ENCODE measurements at places on chromosomes 5 and 9.

GRCh38 chr5:111398013-111398412 lies 114.3 kb downstream of the STARD4 start:
- no peak for DNase-seq

DNA sequence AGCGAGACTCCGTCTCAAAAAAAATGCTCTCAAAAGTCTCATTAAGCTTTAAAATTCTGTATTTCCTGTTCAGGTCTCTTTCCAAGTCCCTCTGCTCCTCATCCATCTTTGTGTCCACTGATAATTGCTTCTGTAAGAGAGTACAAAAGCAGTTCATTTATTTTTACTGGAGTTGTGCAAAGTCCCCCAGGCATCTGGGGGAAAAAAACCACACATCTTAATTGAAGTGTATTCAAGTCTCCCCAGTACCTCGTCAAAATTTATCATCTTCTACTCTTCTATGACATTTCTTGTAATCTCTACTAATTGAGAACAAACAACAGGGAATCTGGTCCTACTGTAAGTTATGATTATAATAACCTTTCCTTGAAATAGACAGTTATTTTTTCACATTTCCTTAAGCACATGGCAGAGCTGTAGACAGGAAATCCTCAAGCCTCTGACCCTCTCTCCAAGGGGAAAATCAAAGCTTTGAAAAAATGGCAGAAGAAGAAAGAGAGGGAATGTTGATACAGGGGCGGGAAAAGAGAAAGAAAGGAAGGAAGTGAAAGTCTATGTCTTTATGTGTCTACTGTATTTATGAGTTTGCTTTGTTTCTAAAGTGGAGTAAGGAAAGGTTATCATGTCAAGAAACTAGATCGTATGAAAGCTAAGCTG lies 51.5 kb downstream of the RAI14 start:
- DNase-seq: no peak

DNA sequence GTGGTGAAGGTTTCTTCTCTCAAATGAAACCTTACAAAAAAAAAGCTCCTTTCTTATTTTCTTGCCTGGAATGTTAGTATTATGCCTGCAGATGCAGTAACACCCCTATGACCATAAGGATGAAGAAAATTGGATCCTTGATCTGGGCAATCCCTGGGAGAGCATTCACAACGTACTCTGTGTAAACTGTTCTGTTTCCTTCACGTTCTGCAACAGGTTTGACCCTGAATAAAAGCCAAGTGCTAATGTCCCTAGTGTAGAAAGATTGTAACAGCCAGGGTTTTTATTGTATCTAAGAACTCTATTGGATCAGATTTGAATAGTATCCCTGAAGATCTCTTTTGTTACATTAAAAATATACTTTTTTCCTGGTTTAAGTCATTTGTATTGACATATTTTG lies 1639.6 kb upstream of the ACO1 start:
- DNase-seq: no peak

DNA sequence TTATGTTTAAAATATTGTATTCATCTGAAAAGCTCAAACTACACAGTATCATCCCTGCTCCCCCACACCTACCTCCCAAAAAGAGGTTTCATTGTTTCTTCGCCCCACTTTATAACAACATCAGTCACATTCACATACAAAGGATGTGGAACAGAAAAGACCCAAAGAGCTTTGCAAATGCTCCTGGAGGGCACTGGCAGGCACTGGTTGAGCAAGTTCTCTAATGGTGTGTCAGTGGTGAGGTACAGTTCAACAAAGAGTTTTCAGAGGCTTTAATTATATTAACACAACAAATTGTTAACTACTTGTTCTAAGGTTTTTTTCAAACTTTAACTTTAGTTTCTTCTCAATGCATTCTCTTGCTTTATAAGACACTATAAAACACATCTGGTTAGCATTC lies 54.1 kb upstream of the ECM2 start:
- no peak for DNase-seq

DNA sequence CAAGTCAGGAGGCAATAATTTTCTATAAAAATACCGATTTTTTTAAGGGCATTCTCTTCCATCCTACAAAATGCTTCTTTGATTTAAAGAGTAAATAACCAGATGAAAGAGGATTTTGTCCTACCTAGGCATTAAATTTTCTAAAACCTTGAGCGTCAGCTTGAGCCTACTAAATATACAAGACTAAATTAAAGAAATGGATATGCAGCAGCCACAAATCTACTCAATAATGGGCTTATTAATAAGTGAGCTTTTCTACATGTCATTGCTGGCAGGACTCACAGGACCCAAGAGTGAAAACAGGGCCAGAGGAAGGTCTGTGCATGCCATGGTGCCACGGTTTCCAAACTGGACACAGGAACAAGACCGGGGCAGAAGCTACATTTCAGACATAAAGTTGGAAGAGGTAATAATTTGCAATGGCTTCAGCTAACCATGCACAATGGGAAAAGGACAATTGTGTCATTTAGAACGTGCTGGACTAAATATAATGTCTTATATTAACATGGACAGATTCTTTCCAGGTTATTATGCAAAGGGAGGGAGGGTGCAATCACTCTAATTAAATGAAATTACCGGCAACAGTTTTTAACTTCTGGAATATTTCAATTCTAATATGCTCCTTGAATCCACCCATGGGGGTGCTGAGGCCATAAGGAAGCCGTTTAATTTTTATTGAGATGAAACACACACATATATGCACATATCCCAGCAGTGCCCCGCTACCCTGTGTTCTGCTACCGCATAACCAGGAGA lies 5.2 kb downstream of the WHRN start:
- no peak for DNase-seq

GRCh38 chr9:79165020-79165780 lies 406.6 kb upstream of the TLE4 start:
- no peak for DNase-seq

DNA sequence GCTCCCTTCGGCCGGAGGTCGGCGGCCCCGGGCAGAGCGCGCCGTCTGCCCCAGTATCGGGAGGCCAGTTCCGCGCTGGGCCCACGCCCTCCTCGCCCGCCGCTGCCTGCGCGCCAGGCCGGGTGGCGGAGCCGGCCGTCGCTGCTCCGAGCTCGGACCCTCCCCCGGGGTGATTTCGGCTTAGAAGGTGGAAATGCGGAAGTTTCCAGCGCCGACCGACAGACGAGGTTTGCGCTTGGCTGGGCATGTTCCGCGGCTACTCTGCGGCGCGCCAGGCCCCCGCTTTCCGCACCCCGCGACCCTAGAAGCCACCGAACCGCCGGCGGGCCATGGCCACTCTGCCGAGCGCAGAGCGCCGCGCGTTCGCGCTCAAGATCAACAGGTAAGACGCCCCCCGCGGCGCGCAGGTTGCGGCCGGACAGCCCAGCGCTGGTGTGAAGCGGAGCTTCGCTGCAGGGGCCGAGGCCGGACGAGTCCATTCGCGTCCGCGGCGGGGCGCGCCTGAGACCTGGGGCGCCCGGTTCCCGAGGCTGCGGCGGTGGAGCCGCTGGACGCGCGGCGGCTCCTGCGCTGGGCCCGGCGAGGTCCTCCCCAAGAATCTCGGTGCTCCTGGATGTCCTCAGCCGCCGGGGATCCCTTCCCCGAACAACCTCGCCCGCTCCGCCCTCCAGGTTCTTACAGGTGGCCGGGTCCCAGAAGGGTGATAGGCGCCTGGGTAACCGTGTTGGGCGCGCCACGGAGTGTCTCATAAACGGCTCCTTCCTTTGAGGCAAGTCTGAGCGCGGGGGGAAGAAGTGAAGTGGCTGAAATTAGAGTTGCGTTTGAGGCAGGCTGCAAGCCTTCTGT lies at the start of gene DOCK8:
Gene DOCK8, plus strand, starts transcription at position 218 of the 846 bp plus-strand sequence. Its CDS starts 112 bp downstream, at position 330.
- DNase-seq: peak; percentile 57

Measured in activated CD4-positive, alpha-beta T cell treated with anti-CD3 and anti-CD28 coated beads, Interleukin-2, amount 50 U/mL, for 4 hours (primary cell).